Smooth muscle cell of the brain vasculature (primary cell): ENCODE measurements at places on chromosomes 4 and X.

DNA sequence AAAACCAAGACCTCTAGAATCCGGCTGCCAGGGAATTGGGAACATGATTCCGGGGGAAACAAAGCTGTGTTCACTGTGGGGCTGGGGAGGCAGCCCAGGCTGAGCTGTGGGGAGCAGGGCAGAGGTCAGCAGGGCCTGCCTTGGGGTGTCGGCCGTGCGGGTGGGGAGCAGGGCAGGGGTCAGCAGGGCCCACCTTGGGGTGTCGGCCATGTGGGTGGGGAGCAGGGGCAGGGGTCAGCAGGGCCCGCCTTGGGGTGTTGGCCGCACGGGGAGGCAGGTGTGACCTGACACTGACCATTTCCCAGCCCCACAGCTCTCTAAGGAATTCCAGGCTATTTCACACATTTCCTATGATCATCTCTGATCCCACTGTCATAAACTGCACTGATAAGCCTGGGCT is 45.6 kb upstream of the CPLX1 start:
- no peak for DNase-seq

GRCh38 chr4:3225936-3226335 is 23.0 kb upstream of the MSANTD1 start:
- DNase-seq: no peak

DNA sequence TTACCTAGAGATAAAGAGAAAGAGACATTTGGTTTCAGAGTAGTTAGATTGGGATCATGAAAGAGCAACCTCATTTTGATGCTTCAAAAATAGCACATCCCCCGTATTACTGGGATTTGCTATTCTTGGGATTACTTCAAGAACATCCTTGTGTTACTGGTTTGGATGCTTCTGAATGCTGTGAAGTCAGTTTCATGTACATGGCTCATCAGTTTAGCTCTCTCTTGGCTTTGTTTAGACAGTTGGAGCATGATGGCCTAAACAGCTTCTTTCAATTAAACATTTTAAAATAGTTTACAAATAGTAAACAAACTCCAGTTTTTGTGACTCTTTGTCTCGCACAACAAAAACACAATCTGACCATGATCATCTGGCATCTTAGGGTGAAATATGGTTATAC is 23.9 kb downstream of the HTT start:
- DNase-seq: no peak

GRCh38 chr4:79823148-79823763 is 249.8 kb downstream of the ANTXR2 start:
- no peak for DNase-seq

DNA sequence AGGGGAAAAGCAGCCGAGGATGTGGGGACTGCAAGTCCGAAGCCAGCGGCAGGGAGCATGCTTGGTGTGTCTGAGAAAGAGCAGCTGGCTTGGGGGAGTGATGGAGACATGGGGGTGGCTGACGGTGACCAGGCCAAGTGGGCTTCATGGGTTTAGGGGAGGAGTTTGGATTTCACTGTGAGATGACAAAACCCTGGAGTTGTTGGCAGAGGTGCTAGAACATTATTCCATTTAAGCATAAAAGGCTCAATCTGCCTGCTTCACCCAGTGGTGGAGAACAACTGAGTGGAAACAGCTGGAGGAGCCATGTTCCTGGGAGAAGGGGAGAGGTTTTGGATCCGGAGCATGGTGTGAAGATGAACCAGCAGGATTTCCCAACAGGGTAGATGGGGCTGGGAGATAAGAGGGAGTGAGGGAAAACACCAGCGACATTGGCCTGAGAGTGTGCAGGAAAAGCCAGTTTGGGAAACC is 318.0 kb upstream of the TAPT1 start:
- DNase-seq: no peak

GRCh38 chrX:3307881-3308280 is 38.6 kb downstream of the MXRA5 start:
- no peak for DNase-seq

GRCh38 chrX:102672856-102673255 is 21.6 kb downstream of the GPRASP1 start:
- DNase-seq: no peak

DNA sequence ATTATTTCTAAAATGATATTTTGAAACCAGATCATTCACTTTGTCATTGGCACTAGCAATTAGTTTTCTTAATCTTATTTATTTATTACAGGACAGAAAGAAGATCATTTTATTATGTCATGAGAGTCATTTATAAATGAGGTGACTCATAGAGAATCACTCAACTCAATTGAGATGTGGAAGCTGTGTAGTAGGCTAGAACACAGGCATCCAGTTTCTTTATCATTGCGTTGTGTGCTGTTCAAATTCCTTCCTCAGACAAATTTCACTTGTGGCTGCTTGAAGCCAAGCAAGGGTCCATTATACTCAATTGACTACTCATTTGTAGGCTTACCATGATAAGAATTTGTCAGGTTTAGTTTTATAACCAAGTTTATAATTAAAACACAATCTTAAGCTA is 87.6 kb downstream of the MRPL1 start:
- DNase-seq: no peak

- DNase-seq: no peak
Measured at GRCh38 chr4:10117359-10118047, 904 bp upstream of the WDR1 start.

GRCh38 chrX:132671229-132671641 is 182.4 kb upstream of the MBNL3 start:
- no peak for DNase-seq

DNA sequence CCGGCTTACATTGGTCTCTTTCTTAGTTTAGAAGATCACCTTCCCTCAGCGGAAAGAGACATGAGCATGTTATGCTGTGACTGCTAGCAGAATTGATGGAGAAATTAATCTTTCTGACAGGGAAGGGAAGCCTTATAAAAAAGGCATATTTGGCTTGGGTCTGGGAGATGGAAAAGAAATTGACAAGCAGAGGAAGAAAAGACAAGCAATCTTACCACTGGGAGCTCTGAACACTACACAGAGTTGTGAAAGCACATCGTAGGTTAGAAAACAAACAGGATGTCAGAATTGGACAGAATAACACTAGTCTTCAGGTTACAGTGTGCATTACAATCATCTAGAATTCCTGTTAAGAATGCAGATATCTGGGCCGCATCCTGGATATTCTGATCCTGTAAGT is 1493.8 kb upstream of the IGFBP7 start:
- DNase-seq: no peak

- DNase-seq: no peak
Measured at GRCh38 chrX:118239913-118240698, 105.8 kb upstream of the WDR44 start.

GRCh38 chrX:135520022-135520552 is 373 bp upstream of the INTS6L start:
- DNase-seq: no peak

GRCh38 chrX:15855568-15856221 is 1.1 kb upstream of the AP1S2 start:
- no peak for DNase-seq

- DNase-seq: no peak
Measured at GRCh38 chrX:10156199-10157031, at the start of gene CLCN4. Gene CLCN4, plus strand, starts transcription at chrX:10156975. Its CDS starts 28,058 bp downstream, at chrX:10185033.

DNA sequence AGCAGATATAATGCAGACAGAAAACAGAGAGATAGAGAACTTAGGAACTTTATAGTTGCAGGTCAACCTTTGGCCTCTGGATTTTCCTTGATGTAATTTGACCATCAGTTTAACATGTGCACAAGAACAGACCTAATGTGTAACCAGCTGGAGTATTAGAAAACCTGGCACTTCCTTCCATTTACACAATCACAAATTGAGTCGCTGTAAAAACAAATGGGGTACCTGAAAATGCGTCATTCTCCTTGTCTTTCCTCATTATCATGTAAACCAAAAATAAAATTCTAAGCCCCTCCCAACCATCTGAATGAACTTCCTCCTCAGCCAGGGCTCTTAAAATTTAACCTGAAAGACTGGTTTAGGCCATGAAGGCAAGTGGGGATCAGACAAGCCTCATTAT is 358.4 kb upstream of the MAGEB16 start:
- no peak for DNase-seq

DNA sequence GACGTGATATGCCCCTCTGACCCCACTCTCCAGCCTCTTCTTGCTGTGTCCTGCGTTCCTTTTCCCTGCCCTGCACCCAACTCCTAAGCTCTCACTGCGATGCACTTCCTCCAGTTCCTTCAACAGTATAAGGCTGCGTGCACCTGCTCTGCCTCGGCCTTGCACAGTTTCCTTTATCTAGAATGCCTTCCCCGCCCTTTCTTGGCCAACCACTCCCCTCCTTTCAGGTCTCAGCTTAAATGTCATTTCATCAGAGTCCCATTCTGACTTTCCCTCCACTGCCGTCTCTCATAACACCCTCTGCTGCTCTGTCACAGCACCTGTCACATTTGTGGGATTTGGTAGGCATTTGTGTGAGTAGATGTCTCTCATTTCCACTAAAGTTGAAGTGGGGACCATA is 58.4 kb upstream of the NEIL3 start:
- DNase-seq: no peak

DNA sequence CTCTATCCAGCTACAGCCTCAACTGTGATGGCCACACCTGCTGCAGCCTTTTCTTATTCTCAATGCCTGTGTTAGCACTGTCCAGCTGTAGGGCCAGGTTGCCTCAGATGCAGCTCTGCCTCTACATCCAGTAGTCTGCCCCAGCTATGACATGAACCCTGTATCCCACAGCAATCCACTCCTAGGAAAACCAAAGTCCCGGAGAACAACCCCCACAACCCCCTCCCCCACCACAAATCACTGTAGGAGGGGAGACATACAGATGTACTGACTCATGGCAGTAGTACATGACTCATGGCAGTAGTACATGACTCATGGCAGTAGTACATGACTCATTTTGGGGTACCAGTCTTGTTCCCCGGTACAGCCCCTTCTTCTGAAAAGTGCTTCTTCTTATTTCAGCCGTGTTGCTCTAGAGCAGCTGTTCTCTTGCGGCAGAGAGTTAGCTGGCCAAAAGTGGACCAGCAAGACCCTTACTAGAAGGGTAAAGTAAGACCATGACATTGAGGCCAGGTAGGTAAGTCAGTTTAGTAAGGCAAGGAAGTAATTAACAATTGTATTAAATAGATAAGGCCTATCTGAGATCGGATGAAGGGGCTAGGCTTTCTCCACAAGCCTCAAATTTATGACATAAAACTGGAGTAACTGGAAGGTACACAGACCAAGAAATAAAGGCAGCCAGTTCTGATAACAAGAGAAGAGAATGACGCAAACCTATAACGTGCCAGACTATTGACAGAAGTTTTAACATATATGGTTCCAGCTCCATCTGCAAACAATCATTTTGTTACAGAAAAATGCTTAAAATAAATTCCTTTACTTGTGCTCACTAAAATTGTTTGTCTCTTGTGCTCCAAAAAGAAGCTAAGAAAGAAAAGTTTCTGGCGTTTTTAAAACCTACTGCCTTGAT is 221.4 kb downstream of the TACR3 start:
- no peak for DNase-seq

GRCh38 chrX:71482228-71482958 is 50.5 kb upstream of the OGT start:
- no peak for DNase-seq

GRCh38 chrX:110509755-110510532 is 151.3 kb downstream of the RTL9 start:
- no peak for DNase-seq

DNA sequence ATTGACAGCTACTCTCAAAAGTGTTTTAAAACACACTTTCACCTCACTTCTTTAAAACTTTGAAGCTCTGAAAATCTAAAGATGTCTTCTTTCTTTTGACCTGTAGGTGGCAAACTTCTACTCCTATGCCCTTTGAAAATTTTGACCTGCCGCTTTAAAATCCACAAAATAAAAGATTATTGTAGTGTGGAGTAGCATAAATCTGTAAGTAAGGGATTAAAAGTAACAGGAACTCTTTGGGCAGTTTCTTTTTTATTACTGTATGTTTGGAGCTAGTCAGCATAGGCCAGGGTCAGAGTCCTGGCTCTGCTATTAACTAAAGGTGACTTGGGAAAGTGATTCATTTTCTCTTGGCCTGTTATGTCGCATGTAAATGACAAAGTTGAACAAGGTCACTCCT is 25.5 kb downstream of the BBS12 start:
- no peak for DNase-seq

- no peak for DNase-seq
Measured at GRCh38 chr4:108055787-108056186, 66.1 kb downstream of the HADH start.

DNA sequence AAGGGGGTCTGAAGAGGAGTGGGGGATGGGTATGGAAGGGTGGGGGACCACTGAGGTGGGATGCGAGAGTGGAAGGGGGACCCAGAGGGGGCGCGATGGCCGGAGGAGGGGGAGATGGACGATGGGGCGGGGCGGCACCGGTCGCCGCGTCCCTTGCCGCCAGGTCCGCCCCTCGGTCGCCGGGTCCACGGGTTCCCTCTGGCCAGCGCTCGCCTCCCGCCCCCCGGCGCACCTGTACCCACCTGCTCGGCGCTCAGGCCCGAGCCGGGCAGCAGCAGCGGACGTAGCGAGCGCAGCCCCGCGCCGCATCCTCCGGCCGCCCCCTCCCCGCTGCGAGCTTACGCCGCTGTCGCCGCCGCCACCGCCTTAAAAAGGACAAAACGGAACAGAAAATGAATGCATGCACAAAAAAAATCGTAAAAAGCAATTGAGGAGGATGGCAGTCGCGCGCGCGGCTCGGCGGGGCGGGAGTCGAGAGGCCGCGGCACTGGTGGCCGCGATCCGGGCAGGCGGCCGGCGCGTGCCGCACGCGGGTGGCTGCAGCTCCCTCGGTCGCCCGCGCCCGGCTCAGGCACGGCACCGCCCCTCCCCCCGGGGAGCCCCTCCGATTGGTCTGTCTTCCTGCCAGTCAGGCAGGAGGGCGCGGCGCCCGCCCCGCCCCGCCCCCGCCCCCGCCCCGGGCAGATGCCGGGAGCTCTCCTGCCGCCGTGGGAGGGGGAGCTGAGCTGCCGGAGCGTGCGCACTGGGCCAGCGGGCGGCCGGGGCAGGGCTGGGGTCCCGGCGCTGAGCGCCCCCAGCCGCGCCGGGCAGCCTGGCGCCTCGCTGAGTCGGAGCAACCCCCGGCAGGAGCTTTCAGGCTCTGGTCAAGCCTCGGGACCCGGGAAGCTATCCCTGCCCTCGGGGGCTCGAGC is at the start of gene JAKMIP1:
JAKMIP1 (minus strand) TSS at position 539 of the 911 bp plus-strand sequence. CDS start 87,699 bp downstream, outside the sequence.
- no peak for DNase-seq

DNA sequence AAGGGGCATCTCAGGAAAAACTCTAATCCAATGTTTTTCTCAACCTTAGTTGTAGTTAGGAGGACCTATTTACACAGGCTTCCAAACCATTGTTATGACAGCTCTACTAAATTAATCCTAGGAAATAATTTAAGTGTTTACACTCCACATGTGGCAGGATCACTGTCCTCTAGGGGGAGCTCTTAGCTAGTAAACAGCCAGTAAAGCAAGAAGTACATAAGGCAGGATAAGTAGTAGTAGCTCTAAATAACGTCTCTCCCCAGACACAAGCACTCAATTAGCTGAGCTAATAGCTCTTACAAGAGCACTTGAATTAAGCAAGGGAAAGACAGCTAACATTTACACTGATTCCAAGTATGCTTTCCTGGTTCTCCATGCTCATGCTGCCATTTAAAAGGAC is 37.3 kb downstream of the NUDT11 start:
- no peak for DNase-seq

DNA sequence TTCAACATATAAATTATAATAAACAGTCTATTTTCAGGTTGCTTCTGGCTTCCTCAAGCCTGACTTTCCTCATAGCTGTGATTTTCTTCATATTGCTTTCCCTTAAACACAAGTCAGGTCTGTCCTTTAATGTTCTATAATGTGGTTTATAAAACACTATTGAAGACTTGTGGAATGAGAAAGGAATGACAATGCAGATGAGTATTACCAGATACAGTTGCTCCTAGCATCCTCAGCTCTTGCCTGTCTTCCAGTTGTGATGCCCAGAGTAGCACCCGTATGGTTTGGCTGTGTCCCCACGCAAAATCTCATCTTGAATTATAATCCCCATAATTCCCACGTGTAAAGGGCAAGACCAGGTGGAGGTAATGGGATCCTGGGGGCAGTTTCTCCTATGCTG is 265.7 kb upstream of the BOD1L1 start:
- DNase-seq: no peak
